Chondrocyte (in vitro differentiated cells): ENCODE measurements at places on chromosomes 3 and 15. TPM values are rescaled to one million over a fixed set of nuclear protein-coding genes. Genes with fewer than 3 reads are reported as not detected.

Gene CRYGS
- 1.7 to 3.1 TPM (median 2.8 TPM) in 3 replicates for total RNA-seq

GRCh38 chr15:50150349-50150748 lies 31.3 kb upstream of the ATP8B4 start:
- no peak for DNase-seq

Gene AP3S2
- 19.6 to 26.2 TPM (median 24.4 TPM) in 3 replicates for total RNA-seq

Gene LRRC3B
- total RNA-seq = not detected in 3 replicates

Gene TNFAIP8L3
- total RNA-seq = 4.6 to 6.1 TPM (median 5.4 TPM) in 3 replicates

DNA sequence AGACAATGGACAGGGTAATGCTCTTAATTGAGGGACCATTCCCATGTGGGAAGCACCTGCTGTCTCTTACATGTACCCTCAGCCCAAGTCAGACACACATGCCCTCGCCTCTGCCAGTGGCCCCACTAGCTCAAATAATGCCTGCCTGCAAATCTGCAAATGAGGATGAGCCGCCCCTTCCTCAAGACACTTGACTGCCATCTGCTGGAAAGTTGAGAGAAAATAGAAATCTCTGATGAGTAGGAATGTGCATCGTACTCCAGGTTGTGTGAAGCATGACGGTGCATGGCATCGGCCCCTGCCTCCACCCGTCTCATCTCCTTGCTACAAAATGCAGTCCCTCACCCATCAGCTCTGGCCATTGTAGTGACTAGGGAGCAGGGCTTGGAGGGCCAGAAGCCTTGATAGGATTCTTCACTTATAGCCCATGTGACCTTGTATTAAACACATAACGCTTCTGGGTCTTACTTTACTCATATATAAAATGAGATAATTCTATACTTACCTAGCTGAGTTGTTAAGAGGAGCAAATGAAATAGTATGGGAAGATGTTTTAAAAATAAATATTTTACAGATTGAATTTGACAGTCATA lies 6.3 kb upstream of the SCN5A start:
- no peak for DNase-seq

DNA sequence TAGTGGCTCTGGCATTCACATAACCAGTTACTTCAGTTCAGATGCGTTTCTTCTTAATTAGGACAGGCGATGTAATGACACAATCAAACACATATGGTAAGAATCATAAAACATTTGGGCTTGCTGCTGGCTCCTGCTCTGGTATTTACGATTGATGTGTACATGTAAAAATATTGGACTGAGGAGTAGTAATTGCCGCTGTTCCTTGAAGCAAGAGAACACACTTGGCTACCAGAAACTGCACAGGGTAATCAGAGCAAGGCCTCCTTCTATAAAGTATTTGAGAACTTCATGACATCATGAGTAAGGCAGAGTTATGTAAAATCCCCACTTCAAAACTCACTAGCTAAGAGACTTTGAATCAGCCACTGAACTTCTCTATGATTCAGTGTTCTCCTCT lies 158.1 kb downstream of the SSR3 start:
- no peak for DNase-seq
